ENCODE measurements at places on chromosomes 4 and X.

DNA sequence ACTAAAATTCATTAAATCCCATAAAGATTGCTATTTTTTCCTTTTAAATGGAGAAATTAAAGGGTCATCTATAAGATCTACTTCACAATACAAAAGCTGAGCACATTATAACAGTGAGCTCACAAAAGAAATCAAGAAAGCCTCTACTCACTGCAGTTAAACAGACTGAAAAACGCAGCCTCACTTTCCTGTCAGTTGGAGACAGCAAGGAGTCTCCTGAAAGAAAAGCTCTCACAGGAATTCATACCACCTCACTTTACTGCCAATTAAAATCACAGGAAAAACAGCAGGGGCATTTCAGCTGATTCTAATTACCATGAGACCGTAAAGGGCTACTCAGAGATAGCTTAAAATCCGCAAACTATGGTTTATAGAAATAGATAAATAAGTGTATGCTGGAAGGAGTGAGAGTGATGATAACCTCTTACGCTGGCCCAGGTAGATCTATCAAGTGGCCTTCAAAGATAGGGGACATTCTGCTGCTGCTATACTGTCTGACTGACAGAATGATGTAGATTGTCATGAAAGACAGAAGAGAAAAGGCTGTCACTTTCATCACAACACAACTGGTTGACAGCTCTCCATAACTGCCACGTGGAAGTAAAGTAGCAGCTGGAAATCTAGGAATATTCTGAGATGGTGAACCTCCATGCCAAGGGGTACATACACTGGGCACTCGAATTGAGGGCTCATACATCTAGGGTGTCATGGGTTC lies 1333.7 kb upstream of the DIAPH2 start:
- no peak for DNase-seq

- DNase-seq = no peak
Observed at GRCh38 chrX:153778684-153779101, 2.1 kb upstream of the SRPK3 start.

DNA sequence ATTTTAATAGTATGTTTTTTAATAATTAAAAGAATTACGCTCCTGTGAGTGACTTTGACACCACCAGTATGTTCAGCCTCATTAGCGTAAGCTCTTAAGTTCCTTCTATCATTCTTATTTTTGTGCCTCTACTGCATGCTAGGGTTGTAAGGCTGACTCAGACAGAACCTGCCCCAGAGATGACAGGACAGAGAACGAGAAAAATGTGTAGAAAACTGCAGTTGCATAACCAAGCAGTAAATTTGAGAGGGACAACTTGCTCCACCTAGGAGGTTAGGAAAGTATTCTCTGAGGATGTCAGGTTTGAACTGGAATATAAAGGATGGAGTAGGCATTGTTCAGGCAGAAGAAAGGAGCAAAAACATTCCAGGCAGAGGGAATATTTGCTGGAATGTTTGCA lies 98.7 kb downstream of the NFKB1 start:
- DNase-seq = no peak

DNA sequence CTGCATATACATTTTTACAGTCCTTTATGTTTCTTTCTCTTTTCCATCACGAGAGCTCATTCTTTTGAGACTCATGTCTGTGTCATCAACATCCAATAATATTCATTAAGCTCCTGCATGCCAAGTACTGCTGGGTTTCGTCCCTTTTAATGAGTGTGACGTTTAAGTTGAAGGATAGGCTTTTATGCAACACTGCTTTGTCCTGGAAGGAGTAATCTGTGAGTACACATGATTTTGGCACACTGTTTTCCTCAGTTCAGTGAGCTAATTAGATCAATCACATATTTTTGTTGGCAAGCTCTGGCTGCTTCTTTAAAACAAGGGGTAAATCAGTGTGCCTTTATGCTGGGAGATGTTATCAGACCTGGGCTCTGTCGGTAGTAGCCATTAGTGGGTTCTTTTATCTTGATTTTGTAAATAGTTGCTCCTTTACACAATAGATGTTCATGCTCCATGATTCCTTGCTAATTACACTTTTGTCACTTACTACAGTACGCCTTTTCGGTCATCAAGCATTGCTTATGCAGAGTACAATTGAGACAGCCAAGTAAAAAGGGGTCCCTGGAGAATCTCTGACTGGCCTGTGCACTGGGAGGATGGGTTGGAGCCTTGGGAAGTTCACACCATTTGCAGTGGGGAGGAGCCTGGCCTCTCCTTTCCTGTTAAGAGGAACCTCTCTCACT lies 132.6 kb downstream of the FHIP1A start:
- DNase-seq = no peak

DNA sequence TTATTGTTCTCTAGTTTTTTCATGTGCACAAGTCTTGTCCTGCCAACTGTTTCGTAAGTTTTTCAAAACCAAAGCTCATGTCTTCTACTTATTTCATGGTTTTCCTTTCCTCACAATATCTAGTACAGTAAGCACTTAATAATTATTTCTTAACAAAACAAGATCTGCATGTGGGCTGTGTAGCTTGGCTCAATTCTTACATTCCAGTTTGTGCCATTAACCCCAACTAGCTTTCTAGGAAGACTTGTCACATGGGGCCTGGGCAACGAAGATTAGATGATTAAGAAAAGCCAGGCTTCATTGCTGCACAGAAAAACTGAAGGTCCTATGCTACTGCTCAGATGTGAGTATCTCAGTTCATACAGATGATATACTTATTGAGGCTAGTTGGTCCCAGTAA lies 155.3 kb upstream of the TEX13A start:
- no peak for DNase-seq

- no peak for DNase-seq
Observed at GRCh38 chr4:11615601-11616000, 186.9 kb upstream of the HS3ST1 start.

DNA sequence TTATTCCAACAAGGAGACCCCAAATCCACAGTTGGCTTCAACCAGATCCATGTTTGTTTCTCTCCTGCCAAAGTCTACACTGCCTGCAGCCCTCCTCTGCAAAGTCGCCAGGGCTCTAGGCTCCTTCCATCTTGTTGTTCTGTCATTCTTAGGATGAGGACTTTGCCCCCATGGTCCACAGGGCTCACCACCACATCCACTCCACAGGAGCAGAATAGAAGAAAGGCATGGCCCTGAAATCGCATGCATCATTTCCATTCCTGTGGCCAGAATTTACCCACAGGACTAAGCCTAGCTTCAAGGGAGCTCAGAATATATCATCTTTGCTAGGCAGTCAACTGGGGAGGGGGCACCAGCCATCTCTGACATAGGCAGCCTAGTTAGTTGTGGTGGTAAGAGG lies 254.7 kb downstream of the FBXW7 start:
- no peak for DNase-seq

DNA sequence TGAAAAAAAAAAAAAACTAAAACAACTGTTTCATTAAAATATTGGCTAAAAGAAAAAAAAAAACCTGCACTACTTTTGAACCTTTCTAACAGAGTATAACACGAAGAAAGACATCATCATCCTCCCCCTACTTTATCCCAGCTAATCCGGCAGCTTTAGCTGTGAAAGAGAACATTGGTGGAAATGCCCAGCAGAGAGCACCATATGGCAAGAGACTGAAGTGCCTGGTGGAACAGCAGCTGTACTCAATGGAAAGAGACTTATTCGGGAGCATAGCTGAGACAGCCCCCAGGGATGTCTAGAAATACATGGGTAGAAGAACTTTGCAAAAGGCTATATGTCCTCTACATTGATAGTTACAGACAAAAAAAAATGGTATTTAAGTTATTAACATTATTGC lies 30.3 kb downstream of the STPG2 start:
- DNase-seq = no peak

DNA sequence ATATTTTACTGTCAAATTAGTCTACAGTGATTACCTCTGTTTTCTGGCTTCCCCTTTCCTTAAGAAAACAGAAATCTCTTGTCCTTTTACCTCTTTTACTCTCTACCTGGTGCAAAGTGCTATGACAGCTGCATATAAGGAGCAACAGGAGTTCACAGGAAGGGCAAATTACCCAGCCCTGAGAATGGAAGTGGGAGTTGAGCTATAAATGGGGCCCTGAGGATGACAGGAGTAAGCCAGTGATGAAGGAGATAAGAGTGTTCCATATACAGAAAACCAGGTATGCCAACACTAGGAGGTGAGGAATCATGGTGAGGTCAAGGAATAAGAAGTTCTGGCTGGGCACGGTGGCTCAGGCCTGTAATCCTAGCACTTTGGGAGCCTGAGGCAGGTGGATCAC lies 4.5 kb upstream of the HSD17B13 start:
- no peak for DNase-seq

GRCh38 chrX:45485719-45486118 lies 285.0 kb upstream of the DIPK2B start:
- no peak for DNase-seq

DNA sequence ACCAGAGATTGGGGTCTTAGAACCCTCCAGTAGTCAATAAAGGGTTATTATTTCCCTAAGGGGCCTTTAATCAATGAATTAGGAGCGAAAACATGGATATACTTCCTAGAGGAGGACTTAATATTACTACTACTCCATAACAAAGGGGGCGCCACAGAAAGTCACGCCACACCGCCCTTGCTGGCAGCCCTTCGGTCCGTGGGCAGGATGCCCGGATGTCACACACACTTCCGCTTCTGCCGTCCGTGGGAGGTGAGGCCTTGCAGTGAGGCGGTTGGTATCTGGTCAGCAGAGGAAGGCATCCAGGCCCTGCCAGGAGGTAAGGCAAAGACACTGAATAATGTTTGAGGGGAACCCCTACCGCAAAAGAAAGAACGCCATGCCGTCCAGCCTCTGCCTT lies 436 bp downstream of the MAGEB10 start:
- DNase-seq = no peak

DNA sequence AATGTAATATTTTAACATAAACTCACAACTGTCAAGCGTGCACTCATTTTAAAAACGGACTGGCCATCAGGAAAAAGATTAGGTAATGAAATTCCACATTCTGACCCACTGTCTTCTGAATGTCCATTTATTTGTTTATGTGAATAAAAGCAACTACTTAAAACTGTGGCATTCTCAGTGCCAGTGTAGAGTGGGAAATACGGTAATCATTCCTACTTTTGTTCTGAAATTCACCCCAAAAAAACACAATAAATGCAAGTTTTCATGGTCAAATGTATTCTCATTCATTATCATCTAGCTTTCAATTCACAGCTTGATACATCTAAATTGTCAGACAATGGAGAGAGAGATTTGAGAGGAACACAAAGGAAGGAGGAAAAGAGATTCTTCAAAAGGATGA lies 260.9 kb downstream of the DCHS2 start:
- no peak for DNase-seq

GRCh38 chr4:71586087-71586763 lies 197.7 kb downstream of the GC start:
- no peak for DNase-seq

- no peak for DNase-seq
Observed at GRCh38 chr4:33411182-33411581, 2691.0 kb downstream of the PCDH7 start.

Data from stimulated activated CD4-positive, alpha-beta T cell treated with anti-CD3 and anti-CD28 coated beads, Interleukin-15, amount 100 ng/mL, for 1 hour (primary cell).